HFF-Myc (cell line): ENCODE measurements at places on chromosomes 7 and 10.

DNA sequence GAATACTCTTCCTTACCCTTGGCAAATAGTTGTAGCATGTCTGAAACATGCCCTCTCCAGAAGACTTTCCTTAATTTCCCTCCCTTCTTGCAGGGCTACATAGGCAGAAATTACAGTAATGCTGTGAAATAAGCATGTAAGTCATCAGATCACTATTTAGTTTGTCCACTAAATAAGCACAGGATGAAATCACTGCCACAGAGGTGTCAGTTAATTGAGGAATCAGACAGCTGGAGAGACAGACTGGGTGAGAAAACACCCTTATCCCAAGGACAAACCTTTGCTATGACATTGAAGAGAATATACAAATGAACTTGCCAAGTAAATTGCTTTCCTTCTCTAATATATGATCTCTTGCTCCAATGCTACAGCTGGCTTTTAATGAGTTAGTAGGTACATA lies 129.3 kb downstream of the CHRM2 start:
- no peak for DNase-seq

DNA sequence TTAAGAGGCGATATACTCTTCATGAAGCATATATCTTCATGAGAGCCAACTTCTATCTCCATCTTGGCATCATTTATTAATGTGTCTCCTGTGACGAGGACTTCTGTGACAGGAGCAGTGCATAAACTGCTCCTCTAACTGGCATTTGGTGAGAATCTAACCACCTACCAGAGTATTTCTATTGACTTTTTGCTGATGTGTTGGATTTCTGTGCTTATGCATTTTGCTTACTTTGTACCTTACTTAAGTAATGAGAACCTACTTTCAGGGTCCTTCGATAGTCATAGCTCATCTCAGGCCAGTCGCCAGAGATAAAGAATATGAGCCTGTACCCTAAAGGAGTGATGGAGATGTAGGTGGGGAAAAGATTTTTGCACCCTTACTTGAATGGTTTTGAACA lies 265.7 kb downstream of the SUGCT start:
- no peak for DNase-seq

DNA sequence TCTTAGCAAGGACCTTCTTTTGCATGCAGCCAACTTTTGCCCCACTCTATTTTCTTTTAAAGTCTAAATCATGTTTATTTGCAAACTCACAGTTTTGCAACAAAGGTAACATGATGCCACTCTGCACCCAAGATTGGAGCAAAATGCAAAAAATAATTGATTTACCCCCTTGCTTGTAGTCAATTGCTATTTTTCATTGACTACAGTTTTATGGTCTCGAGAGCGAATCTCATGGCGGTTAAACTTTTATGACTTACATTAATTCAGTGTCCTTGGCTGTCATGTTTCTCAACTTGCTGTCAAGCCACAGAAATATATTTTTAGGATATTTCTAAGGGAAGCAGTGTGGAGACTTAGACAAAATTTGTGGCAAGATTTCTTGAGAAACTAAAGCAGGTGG lies 110.0 kb upstream of the JCAD start:
- no peak for DNase-seq

- DNase-seq: no peak
Measured at GRCh38 chr10:87706731-87707130, 47.1 kb downstream of the PAPSS2 start.

DNA sequence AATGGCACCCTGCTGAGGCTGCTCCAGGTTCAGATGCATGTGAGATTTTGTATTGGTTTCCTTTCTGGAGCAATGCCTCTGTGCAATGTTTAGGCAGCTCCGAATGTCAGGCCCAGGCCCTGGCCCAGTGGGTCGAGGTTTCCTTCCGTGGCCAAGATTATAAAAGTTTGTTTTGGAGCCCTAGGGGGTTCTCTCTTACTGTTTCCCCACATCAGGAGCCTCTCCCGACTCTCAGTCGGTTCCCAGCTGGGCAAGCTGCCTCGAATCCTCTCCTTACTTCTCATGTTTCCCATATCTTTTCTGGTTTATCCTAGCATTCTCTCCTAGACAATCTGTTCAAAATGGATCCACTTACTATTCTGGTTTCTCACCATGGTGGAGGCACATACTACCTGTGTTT lies 11.0 kb downstream of the TMEM140 start:
- no peak for DNase-seq

DNA sequence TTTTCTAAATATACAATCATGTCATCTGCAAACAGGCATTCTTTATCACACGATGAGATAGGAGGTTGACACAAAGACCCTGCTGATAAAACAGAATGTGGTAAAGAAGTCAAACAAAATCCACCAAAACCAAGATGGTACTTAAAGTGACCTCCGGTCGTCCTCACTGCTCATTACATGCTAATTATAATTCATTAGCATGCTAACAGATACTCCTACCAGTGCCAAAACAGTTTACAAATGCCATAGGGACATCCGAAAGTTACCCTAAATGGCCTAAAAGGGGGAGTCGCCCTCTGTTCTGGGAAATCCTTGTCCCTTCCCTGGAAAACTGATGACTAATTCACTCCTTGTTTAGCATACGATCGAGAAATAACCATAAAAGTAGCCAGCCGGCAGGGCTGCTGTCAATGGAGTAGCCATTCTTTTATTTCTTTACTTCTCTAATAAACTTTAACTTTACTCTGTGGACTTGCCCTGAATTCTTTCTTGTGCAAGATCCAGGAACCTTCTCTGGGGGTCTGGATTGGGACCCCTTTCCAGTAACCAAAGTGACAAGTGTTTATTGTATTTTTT lies 126.6 kb downstream of the CCDC71L start:
- DNase-seq: no peak

DNA sequence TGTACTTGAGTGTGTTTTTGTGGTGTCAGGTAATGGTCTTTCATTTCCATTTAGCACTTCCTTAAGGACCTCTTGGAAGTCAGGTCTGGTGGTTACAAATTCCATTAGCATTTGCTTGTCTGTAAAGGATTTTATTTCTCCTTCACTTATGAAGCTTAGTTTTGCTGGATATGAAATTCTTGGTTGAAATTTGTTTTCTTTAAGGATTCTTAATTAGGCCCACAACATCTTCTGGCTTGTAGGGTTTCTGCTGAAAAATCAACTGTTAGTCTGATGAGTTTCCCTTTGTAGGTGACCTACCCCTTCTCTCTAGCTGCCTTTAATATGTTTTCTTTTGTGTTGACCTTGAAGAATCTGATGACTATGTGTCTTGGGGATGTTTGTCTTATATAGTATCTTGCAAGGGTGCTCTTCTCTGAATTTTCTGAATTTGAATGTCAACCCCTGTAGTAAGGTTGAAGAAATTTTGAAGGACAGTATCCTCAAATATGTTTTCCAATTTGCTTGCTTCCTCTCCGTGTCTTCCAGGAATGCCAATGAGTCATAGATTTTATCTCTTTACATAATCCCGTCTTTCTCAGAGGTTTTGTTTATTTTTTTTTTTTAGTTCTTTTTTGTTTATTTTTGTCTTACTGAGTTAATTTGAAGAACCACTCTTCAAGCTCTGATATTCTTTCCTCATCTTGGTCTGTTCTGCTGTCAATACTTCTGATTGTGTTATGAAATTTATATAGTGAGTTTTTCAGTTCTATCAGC lies 70.2 kb downstream of the SLC39A12 start:
- DNase-seq: no peak

- DNase-seq: no peak
Measured at GRCh38 chr7:24750441-24751055, 6.7 kb downstream of the GSDME start.

DNA sequence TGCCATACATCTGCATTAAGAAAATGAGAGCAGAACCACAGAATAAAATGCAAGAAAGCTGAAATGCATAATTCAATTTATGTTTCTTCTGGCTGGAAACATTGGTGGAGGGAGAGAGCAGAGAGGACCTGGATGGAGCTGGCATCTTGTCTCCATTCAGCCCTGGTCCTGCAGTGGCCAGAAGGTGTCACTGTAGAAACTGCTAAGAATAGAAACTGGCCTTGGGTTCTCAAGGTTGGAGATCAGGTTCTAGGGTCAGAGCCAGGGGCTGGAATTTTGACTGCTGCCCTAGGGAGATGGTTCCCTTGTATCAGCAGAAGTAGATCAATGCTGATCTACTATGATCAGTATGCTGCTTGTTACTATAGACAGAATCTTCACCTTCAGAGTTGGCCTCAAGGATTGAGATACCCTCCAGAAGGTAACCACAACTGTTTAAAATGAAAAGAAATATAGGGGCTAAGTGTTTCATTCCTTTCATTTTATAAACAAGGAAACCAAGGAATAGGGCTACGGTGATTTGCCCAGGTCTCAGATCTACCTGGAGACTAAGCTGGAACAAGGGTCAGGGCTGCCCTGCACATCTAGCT lies 13.1 kb downstream of the TAS2R41 start:
- no peak for DNase-seq

DNA sequence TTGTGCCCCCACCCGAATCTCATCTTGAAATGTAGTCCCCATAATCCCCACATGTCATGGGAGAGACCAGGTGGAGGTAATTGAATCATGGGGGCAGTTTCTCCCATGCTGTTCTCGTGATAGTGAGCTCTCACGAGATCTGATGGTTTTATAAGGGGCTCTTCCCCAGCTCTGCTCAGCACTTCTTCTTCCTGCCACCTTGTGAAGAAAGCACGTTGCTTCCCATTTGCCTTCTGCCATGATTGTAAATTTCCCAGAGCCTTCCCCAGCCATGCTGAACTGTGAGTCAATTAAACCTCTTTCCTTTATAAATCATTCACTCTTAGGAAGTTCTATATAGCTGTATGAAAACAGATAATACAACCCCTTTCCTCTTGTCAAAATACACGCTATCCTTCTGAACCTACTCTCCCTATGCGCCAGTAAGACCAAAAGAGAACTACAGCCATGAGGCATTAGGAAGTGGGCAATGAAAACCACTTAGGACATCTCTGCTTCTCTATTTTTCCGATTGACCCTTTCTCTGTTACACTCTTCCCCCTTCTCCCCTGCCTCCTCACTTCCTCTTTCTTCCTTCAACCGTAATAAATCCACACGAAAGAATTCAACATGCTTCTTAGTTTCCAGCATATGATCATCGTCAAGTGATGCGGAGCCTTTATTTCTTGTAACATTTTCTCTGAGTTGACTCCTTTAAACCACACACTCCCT lies 101.2 kb upstream of the WDR11 start:
- DNase-seq: no peak

GRCh38 chr10:34237898-34238455 lies 577.1 kb downstream of the PARD3 start:
- no peak for DNase-seq
